NCI-H1436 (cell line): ENCODE measurements at places on chromosomes 4 and X.

- DNase-seq = no peak
These were observed 57.0 kb upstream of the GBA3 start for GRCh38 chr4:22635692-22636091.

GRCh38 chr4:174406383-174406782 lies 115.9 kb downstream of the HPGD start:
- DNase-seq = no peak

- no peak for DNase-seq
These were observed 345.0 kb downstream of the TRIML1 start for GRCh38 chr4:188484256-188484655.

DNA sequence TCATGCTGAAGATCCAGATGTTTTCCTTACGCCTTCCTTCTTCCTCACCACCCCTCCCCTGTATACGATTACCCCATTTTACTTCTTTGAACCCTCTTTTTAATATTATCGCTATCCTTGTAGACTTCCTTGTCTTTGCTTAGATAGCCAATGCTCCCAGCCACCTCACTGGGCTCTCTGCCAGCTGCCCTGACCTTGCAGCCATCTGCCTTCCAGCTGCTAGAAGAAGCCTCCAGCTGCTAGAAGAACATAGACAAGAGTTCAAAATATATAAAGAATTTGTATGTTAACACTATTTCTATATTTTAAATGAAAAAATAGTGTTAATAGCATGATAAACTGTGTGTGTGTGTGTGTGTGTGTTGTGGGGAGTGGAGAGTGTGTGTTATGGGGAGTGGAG lies 374.7 kb downstream of the ANKRD50 start:
- no peak for DNase-seq

GRCh38 chr4:336099-336892 lies 1.3 kb upstream of the ZNF141 start:
- no peak for DNase-seq
